MM.1S (cell line): ENCODE measurements at places on chromosomes 6 and 20.

DNA sequence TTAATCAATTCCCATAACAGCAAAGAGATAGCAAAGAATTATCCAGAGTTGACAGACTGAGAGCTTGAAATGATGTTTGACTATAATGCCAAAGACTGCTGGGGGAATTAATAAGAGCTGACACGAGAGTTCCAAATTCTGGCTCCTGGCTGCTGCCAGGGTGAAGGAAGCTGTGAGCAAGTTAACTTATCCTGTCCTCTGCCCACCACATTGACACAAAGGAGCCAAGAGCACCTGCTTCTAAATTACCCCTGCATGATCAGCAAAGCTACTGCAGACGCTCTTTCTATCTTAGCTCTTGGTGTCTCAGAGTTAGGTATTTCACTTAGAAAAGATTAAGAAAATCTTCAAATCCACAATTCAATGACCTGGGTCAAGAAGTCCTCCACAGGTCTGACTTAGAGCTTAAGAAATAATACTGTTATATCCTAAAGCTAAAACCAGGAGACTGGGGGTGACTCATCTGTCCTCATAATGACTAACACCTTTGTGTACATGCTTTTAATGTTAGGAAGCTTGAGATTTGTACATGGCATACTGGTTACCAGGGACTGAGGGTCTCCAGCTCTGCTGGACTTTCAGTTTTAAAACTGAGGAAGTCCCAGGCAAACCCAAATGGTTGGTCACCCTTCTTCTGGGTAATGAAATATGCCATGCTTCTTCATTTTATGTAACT lies 13.2 kb upstream of the FRK start:
- DNase-seq: no peak

DNA sequence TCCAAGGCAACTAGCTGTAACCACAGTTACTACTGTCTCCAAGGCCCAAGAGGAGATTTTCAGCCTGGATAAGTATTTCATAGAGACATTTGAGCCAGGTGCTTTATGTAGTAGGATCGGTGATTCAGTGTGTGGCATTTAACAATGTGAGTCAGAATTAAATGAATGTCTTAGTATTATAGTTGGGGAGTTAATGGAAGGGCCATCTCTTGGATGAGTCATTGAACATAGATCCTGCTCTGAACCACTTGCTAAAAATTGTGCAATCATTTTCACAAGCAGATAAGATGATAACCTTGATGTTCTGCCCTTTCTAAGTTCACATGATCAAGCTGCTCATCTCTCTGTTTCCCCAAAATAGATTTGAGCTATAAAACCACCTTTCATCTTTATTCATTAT lies 668.9 kb upstream of the CITED2 start:
- no peak for DNase-seq

DNA sequence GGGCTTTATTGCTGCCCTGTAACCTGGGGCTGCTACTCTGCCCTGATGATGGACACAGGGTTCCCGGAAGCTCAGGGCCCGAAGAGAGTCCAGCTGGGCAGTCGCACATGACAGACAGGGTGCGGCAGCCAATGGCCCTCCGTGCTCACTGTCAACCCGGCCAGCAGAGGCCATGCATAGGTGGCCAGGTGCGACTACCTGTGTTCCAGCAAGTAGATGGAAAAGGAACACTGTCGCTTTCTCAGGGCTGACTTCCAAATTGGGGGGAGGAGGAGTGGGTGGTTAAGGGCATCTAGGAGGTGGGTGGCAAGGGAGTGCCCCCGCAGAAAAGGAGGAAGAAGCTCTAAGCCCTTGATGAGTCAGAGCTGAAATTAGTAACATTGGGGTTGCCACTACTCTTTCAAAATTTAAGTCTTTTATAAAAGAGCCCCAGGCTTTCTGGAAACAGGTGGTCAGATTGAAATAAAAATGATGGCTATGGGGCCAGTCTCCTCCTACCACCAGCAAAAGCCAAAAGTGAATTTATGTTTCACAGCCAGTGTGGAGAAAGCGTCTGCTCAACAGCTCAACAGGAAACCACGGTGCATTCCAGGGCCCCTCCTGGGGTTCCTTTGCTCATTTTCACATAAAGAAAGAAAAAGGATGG lies 2.3 kb upstream of the RAMACL start:
- DNase-seq: no peak

- no peak for DNase-seq
Measured at GRCh38 chr6:117552618-117553017, 49.7 kb downstream of the GOPC start.

DNA sequence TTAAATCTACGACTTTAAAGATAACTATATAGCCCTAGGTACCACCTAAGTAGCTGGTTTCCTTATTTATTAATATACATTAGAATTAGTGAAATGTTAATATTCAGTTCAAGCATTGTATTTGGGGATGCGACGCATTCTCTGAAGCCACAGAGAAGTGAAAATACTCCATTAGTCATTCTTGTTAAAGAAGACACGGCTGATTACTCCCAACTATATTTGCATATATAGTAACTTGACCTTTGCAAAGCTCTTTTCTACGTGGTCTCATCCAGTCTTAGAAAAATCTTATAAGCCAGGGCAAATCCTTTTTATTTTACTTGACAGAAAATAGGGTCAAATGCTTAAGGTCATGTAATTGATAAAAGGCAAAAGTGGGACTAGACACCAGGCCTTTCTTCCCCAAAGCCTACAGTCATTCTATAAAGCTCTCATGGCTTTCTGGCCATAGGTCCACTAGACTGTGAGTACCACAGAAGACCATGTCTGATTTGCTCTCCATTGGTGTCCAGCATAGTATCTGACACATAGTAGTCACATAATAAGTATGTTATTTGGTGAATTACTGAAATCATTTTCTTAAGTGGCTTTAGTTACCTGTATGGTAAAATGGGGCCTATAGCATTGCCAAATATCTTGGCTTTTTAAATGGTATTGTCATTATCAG lies 11.3 kb downstream of the ZHX3 start:
- no peak for DNase-seq

- no peak for DNase-seq
Measured at GRCh38 chr6:89008001-89008814, 44.8 kb upstream of the RNGTT start.

DNA sequence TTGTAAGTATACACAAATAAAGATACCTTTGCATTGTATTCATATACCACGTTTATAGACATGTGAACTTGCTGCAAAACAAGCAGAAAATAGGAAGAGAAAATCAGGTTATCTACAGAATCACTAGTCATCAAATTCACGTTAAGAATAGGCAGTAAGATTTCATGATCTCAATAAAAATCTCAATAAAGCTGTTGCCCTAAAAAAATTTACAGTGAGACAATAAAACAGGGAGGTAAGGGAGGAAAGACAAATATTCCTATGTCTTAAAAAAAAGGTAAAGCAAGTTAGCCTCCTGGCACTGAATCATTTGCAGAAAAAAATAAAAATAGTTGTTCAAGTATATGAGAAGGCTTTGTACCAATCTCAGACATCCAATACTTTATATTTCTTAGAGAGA lies 44.1 kb downstream of the GPX5 start:
- no peak for DNase-seq
